ENCODE measurements at places on chromosomes 12 and 14.

DNA sequence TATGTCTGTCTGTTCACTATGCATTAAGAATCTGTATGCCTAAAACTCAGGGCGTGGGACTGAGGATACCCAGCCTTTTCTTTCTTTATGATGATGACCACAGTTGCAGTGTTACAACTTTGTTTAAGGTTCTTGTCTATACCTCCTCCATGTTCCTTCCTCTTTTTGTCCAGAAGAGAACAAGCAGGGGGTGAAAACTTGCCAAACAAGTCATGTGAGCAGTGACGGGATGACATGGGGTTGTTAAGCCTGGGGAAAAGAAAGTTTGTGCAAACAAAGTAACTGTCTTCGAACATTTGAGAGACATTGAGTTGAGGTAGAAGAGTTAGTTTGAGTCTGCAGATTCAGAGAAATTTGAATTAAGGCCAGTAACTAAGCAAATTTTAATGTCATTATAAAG lies 505.5 kb downstream of the NPAS3 start:
- DNase-seq = no peak

DNA sequence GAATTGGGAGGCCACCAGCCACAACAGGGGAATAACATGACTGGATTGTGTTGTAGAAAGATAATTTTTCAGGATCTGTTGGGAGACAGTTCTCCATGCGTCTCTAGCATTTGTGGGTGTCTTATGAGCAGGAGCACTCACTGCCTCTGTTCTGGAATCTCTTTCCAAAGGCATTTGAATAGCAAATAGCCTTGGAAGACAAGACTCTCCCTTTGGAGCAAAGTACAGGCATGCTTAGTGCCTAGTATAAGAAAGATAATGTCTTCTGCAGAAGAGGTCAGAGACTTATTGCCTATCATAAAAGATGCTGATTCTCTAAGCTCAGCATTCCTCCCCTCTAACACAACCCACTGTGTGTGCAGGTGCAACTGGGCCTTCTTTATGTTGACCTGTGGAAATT lies 58.3 kb downstream of the VCPKMT start:
- DNase-seq = no peak

GRCh38 chr12:71426300-71427047 lies 13.1 kb upstream of the LGR5 start:
- DNase-seq = no peak

DNA sequence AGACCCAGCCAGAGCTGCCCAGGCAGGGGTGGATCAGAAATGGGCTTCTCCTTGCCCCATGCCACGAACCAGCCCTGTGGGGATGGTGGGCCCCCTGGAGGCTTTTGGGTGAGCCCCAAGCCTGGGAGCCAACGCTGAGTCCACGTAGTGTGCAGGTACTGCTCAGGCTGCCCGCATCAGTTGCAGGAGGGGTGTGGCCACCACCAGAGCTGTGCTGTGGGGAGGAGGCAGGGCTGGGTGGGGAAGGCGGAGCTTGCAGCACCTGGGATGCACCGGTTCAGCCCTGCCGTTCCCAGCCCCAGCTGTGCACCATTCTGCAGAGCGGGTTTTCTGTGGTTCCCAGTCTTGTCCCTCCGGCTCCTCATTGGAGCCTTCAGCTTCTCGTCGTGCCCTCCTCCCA lies 36.3 kb downstream of the IL31 start:
- no peak for DNase-seq

DNA sequence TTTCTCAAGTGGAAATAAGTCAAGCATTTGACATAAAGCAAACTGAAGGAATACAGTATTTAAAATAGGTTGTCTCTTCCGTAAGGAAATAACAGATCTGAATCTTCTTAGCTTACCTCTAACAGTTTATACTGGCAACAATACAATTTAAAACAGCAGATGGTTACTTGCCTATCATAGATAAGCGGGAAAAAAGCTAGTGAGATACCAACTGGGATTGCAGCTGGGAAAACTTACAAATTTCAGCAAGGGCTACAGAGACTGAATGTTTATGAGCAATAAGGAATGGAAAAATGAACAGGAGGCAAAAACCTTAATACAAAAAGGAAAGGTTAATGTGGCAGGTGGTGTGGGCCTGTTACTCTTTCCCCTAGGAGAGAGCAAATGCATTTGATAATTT lies 220.0 kb downstream of the RASSF9 start:
- DNase-seq = no peak

DNA sequence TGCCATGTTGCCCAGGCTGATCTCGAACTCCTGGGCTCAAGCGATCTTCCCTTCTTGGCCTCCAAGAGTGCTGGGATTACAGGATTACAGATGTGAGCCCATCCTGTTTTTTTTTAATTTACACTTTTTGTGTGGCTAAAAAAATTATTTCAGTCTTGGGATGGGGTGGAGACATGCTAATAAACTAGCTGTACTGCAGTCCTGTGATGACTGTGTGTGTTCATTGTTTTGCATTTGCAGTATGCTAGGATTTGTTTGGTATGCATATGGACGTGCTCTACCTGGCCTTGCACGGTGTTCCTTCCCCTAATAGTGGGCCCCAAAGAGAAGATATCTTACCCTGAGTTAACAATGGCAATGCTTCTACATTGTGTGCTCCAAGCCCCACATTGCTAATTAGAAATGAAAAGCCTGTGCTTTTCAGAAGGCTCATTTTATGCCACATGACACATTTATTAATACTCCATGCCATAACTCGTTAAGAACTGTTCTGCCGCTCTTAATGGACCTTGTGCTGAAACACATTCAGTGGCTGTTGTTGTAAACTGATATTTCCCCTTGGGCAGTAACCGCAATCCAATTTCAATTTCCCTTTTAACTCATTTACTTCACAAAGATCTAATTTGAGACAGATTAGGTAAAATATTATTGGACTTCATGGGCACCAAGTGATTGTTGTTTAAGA lies 86.4 kb downstream of the SCN8A start:
- DNase-seq = no peak

DNA sequence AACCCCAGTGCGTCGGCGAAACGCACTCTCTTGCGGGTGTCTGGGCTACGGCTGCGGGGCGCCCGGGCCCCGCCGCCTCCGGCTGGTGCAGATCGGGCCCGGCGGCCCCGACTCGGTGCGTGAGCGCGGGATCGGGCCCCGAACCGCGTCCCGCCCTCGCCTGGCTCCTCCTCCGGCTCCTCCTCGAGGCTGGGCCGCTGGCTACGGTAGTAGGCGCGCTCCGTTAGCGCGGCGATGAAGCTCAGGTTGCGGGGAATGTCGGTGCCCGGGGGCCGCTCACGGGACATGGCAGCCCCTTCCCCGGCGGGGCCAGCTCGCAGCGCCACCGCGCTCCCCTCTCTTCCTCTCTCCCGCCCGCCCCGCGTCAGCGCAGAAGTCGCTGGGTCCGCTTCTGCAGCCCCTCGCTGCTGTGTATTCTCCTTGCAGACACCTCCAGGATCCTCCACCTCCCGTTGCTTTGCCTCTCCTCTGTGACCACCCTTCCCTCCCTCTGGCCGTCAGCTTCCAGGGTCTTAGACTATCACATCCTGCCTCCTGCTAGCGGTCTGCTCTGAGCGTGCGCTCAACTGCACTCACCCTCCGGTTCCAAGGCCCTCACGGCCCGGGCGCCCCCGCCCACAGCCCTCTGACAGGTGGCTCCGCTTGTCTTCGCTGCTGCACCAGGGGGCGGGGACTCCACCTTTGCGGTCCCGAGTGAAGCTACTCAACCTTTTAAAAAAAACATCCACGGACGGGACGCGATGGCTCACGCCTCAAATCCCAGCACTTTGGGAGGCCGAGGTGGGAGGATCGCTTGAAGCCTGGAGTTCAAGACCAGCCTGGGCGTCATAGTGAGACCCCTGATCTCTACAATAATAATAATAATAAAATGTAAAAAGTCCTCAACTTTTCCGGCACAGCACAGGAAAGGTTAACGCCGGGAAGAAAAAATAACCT lies at the start of gene PPP1R3E:
Gene PPP1R3E, minus strand, starts transcription at position 570 of the 936 bp plus-strand sequence. Its CDS starts 283 bp downstream, at position 287.
- DNase-seq = peak; percentile 74

GRCh38 chr14:104084251-104085002 lies 1.1 kb upstream of the ASPG start:
- no peak for DNase-seq

DNA sequence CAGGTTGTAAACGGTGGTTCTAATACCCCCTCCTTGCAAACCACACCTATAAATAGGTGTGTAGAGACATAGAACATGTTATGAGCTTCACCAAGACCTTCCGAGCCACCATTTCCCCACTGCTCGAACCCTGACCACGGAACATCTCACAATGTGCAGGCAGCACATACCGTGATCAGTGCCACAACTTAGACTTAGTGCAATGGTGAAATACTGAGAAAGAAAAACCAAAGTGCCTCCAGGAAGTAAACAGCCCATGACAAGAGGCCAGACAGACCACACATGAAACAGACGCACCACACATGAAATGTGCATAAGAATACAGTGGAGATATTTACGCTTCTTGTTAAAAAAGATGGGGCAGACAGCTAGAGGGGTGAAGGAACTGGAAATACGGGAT lies 166.9 kb upstream of the CCND2 start:
- DNase-seq = no peak

DNA sequence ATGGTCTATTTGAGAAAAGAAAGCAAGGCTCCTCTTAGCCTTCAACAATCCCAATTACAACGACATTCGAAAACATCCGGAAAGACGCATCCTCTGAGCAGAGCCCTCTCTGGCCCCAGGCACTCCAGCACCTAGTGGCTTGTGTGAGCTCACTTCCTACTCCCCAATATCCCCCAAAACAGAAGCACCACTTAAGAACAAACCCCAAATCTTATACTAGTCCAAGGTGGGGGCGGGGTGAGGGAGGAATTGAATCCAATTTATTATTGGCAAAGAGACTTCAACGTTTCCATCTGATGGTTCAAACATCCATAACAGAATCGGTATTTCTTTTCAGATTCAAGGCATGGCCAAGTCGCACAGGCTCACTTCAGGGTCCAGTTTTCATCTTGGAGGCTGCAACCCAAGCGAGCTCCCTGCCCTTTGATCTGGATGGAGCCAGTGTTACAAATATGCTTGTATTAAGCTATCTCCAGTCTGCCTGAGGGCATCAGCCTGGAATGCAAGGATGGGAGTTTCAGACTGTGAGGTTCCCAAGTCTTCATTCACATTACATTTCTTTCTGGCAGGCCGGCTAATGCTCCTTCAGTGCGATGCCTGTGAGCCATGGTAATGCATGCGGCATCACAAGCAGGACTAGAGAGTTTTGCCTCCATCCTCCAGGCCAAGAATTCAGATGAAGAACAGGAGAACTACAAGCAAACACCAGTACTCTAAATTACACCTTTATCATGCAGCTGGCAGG lies 132.5 kb upstream of the FOXN3 start:
- no peak for DNase-seq

DNA sequence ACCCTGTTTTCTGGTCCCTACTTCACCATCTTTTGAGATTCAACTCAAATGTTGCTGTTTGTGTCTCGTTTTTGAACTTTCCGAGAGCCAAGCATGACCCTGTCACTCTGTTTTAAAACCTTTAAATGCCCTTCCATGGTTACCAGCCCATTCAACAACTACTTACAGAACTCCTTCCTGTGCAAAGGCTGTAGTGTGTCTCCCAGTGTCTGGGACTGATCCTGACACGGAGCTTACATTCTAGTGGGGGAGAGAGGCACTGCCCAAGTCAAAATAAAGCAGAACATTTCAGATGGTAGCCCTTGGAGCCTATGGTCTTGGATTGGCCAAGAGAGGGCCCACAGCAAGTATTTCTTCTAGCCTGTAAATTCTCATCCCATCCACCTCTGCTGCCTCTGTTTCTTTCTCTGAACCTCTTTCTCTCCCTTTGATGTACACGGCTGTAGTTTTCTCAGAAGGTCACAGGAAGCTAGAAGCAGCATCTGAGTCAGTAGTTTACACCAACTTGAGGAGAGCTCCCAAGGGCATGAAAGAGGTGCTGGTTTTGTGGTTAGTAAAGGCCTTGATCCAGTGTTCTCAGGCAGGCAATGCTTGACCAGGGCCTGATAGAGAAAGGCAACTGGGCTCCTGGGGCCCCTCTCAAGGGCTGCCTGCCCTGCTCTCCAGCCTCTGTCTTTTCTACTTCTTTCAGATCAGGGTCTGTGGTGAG lies 42.3 kb upstream of the SLC24A4 start:
- DNase-seq = no peak

DNA sequence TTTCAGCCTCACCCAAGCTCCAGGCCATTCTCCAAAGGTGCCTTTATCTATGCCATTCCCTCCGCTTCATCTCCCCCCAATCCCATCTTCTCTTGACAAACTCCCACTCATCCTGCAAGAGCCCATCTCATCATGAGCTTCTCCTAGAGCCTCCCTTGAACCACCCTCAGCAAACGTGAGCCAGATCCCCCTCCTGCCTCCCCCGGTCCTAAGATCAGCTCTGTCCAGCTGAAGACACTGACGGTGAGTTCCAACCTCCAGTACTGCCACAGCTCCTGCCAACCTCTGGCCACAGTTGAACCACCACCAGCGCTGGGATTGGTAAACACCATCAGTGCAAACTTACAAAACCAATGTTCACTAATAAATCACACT lies 124.6 kb downstream of the BCL11B start:
- DNase-seq = no peak

- DNase-seq = no peak
These were observed 763.4 kb downstream of the LRFN5 start for GRCh38 chr14:42370056-42370455.

DNA sequence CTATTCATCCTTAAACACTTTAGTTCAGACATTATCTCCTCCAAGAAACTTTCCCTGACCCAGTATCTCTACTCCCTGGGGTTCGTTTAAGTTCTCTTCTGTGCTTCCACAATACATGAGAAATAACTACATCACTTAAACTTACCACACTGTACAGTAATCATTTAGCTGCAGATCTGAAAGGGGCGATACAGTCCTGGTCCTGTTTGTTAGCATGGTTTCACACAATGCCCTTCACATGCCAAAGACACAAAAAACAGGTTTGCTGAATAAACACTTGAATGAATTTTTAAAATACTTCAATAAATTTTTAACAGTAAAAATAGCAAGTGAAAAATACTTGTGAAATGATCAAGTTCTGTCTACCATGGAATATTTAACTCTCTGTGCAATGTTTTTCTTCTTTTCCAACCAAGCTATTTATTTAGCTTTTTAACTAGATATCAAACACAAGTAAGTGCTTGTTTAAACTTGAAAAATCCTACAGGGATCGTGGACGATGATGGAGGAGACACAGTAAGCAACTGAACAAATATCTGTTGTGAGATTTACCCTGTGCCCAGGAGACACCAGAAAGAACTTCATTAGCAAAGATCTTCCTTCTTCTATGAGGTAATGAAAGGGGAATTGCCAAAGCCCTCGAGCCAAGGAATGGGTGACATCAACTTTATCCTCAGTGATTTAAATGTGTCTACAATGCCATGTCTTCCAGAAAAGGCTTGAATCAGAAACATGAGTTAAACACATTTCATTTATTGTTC lies 255.6 kb upstream of the GRIP1 start:
- DNase-seq = no peak

- no peak for DNase-seq
These were observed 14.8 kb upstream of the ETNK1 start for GRCh38 chr12:22610131-22610530.

- no peak for DNase-seq
These were observed 13.7 kb upstream of the ALX1 start for GRCh38 chr12:85266356-85266755.

DNA sequence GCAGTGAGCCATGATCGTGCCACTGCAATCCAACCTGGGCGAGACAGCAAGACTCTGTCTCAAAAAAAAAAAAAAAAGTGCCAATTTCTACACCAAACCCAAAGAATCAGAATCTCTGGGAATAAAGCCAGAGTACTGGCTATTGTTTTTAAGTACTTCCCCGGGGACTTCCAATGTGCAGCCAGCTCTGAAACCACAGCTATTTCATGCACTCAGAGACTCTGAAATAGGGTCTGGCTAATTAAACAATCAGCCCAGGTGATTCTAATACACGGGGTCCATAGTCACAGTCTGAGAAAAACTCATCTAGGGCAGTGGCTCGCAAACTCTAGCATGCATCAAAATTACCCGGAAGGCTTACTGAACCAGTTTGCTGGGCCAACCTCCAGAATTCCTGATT lies 56.3 kb downstream of the SIX6 start:
- no peak for DNase-seq
